Activated CD4-positive, alpha-beta T cell treated with anti-CD3 and anti-CD28 coated beads, Interleukin-2, amount 50 U/mL, for 1 hour (primary cell): ENCODE measurements at places on chromosomes 3 and 15.

DNA sequence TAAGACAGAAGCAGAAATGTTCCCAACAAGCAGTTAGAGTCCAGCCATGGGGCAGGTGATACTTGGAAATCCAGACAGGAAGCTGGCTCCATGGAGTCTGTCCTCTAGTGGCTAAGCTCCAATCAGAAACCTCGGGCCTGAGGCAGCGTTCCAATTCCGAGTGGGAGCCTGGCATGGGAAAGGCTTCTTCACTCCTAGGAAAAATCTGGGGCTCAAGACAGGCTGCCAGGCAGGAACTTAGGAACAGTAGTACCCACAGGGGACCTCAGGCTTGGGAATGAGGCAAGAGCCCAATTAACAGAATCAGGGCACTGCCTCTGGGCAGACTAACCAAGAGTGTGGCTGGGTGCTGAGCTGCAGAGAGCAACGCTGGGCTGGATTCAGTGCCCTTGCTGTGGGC, 6.2 kb upstream of the ATP13A4 start:
- no peak for DNase-seq

DNA sequence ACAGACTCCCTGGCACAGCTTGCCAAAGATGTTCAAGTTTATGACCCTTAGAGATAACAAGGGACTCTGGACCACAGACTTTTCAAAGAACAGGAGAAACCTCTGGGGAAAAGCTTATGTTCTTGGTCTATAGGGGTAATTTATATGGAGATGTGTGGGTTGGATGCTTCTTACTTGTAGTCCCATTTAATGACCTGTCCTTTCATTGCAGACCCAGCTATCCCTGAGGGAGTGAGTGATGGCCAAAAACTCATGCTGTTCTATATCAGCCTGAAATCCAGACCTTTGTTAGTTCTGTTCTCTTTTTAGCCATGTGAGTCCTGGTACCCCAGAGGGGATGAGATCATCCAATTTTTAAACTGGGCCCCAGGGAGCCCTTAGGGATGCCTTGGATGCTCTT, 43.7 kb upstream of the MRPL3 start:
- no peak for DNase-seq

- no peak for DNase-seq
Measured at GRCh38 chr15:60477916-60478565, 901 bp downstream of the ICE2 start.

DNA sequence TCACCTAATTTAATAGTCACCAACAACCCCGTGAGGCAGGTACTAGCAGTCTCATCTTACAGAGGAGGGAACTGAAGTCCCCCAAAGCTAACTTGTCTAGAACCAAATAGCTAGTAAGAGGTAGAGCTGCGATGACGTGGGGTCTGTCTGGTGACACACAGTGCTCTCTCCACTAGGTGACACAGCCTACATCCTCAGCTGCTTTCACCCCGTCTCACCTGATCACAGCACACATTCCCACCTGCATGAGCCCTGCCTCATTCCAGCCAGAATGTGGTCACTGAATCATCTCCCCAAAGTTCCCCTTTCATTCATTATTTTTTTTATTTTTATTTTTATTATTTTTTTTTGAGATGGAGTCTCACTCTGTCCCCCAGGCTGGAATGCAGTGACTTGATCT, 21.3 kb upstream of the MAGEF1 start:
- no peak for DNase-seq

- DNase-seq: peak; percentile 14
Measured at GRCh38 chr15:60392601-60392985, 5.2 kb downstream of the ANXA2 start.

DNA sequence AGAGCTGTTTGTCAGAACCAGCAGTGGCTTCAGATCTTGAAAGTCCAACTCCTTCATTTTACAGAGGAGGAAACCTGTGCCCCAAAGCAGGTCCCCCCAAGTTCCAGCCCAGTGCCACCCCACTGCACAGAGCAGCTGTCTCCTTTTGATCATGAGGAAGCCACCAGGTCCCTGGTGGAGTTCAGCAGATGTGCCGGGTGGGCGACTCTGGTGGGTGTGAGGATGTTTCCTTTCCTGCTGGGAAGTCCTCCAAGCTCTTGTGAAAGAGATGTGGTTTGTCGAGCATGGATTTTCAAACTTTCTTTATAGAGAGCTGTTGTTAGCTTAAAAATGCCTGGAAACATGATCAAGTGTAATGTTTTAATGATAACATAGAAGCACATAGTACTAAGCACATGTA, 52.0 kb downstream of the SMAD3 start:
- no peak for DNase-seq

DNA sequence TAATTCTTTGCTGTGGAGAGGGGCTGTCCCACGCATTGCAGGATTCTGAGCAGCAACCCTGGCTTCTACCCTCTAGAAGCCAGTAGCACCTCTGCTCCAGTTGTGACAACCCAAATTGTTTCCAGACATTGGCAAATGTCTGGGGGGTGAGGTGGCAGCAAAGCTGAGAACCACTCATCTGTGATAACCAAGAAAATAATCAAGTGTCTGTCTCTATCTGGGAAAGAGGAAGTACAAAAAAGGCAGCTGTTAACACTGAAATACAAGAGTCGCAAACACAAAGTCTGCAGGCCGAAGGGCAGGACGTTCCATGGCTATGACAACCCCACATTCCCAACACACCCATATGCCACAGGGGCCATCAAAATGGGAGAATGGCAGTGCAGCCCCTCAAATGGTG, 42.2 kb upstream of the GNB5 start:
- DNase-seq: no peak

DNA sequence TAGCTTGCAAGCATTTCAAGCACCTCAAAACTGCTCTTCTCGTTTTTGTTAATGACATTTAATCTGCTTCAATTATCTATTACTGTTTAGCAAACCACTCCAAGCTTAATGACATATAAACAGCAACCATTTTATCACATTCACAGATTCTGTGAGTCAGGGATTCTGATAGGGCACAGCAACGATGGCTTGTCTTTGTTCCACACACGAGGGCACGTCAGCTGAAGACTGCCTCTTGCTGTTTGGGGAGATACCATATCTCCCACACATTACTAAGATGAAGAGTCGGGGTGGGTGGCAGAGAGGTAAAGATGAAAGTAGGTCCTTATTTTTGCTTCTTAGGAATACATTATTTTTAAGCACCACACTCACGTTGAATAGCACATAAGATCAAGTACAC, 19.3 kb downstream of the CPOX start:
- DNase-seq: no peak

DNA sequence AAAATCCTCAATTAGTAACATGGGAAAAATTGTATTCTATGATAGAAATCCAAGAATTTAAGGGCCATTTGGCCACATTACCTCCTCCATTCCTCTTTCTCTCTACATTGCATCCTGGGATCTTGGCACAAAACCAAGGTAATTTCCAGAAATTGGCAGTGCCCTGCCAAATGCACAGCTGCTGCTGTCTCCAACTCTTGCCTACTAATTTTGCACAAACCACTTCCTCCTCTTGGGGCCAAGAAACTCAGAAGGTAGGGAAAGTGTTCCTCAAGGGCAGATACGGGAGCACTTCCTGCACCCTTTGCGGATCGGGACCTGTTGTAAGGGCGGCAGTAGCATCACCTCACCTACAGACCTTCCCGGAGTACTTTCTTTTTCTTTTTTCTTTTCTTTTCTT, 57.8 kb downstream of the MAP3K13 start:
- no peak for DNase-seq

DNA sequence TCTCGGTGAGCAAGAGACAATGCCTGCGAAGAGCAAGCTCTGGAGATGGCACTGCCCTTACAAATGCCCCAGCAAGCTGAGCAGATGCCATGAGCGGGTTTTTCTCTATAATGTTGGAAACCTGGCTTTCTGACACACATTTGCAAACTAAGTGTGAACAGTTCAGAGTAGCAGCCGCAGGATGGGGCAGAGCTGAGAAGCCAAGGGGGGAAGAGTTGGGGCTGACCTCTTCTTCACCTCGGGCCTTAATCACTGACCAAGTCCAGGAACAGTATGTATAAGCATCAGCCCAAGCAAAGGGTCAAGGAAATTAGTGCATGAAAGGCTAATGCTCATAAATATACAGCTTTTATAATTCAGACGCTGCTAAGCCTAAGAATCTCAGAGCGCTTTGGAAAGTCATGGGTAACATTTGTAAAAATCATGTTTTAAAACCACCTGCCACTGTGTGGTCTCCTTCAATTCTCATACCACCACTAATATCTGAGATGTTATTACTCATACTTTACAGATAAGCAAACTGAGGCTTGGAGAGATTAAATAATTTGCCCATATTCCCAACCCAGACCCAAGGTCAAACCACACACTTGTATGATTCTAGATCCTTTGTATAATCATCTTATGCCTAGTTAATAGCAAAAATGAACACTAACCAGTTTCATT, 603.4 kb downstream of the FOXP1 start:
- DNase-seq: no peak
